ENCODE measurements at places on chromosomes 1 and 21.
A peak's percentile ranks its signal among the peaks of the same experiment; 100 is the strongest.

DNA sequence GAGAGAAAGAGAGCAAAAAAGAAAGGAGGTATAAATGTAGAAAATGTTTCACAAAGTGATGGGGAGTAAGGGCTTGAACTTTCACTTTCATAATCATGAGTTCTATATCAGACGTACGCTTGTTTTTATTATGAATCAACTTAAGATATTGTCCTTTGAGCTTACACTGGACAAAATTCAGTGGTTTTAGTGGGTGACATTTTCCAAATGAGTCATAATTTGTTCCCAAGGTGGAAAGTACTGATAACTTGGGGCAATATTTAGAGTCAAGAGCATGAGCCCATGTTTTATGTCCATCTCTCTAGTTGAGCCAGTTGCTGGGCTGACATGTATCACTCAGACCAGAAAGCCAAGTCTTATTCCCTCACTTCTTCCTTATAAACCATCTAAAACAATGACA lies 161.6 kb downstream of the CHRM3 start:
- DNase-seq: peak; percentile 27

- no peak for DNase-seq
Measured at GRCh38 chr1:66585002-66585401, 51.0 kb downstream of the SGIP1 start.

DNA sequence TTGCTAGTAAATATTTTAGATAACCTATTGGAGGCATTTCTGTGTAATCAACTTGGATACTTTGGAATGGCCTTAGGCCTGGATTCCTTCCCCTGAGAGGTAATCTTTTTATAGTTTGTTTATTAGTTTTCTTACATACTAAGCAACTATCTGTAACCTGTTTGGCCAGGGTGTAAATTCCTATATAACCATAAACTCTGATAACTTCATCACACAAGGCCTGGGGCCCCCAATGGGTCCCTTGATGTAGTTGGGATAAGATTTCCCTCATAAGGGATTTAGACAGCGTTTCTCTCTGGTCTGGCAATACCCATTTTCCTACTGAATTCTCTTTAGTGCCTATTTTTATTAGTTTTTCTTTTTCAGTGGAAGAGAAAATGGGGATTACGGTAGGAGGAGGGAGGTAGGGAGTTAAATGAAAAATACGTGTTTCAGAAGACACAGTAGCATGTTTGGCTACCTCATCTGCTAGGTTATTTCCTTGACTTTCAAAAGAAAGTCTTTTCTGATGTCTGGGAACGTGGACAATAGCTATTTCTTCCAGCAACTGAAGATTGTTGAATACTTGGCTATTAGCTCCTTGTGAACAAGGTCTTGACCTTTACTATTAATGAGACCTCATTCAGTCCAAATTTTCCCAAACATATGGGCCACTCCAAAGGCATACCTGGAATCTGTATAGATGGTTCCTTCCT lies 7.4 kb upstream of the AADACL3 start:
- DNase-seq: no peak

DNA sequence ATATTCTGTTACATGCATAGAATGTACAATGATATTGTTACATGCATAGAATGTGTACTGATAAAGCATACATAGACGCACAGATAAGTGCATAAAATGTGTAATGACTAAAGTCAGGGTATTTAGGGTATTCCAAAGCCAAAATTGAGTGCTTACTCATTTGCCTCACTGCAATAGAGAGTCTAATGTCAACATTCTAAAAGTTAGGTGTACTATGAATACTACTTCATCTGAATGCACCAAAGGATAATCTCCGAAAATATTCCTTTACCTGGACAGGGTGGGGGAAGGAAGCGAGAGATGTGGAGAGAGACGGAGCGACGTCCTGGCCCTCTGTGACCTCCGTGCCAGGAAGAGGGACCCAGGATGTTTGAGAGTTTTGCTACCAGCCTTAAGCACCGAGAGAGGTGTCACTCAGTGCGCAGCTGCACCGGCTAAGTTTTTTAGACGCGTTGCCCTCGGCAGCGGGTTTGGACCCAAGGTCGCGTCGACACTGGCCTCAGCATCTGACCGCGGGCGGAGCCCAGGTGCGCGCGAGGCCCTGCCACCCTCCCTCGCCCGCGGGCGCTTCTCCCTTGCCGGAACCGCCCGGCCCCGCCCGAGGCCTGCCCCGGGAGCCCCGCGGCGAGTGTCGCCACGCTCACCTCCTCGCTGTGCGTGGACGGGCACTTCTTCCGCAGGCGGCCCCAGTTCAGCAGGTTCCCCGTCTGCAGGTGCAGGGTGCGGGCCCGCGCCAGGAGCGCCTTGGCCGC lies 660 bp downstream of the GCLM start:
- peak; percentile 53 for DNase-seq

- DNase-seq: no peak
Measured at GRCh38 chr1:40495315-40495903, 13.2 kb upstream of the EXO5 start.

GRCh38 chr1:200302192-200302920 lies 107.5 kb downstream of the ZNF281 start:
- peak; percentile 49 for DNase-seq

DNA sequence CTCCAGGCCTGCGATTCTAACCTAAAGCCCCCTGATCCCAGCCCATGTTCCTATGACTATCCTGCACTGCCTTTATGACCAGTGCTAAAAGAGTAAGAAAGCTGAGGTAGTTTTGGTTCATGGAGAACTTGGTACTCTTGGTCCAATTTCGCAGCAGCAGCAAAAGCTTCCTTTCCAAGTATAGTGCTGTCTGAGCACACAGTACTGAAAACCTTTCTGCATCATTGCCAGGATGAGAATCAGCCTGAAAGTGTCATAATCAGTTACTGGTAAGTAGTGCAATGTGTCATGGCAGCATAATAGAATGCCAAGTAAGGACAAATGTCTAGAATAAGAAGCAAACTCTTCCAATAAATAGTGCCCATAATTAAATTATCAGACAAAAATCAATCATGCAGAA lies 889.6 kb upstream of the ADGRL4 start:
- no peak for DNase-seq

DNA sequence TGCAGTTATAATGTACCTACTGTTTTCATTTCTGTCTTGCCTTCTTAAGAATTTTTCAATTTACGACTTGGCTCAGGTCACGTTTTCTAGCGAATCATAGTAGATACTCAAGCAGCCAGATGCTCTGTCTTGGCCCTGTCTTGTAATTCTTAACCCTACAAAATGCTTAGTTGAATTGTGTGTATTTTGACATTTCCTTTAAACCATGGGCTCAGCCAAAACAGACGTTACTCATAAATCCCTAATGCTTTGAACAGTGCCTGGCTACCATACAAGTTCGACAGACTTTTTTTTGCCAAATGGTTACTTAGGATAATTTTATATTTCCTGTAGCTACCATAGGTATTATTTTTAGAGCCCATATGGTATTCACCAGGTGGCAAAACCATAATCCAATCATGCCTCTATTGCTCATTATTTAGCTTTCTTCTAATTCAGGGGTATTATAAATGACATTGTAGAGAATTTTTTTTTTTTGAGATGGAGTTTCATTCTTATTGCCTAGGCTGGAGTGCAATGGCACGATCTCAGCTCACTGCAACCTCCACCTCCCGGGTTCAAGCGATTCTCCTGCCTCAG lies 54.3 kb downstream of the KCNK1 start:
- no peak for DNase-seq

DNA sequence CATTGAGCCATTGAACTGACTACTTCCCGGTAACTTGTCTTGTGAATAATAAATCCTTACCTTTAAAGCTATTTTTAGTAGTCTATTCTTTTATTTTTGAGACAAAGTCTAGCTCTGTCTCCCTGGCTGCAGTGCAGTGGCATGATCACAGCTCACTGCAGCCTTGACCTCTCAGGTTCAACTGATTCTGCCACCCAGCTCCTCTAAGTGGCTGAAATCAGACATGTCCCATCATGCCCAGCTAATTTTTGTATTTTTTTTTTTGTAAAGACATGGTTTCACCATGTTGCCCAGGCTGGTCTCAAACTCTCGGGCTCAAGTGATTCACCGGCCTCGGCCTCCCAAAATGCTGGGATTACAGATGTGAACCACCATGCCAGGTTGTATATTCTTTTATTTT lies 59.3 kb upstream of the PTGS2 start:
- DNase-seq: no peak

DNA sequence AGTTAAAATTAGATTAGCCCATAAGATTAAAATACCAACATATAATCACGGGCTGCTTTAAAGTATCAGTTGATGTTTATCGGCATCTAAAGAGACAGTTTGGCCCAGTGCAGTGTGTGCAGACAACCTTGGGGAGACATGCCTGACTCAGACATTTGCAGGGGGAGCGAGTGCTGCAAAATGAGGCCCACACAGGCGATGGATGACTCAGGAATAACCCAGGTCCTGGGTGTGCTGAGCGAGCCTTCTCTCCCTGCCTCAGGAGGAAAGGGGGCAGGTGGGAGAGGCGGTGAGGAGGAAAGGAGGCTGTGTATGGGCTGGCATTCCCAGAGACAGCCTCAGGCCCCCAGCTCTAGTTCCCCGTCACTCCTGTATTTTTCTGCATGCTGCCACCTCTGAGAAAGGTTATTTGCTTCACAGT lies 9.0 kb downstream of the SLC9A1 start:
- DNase-seq: no peak

DNA sequence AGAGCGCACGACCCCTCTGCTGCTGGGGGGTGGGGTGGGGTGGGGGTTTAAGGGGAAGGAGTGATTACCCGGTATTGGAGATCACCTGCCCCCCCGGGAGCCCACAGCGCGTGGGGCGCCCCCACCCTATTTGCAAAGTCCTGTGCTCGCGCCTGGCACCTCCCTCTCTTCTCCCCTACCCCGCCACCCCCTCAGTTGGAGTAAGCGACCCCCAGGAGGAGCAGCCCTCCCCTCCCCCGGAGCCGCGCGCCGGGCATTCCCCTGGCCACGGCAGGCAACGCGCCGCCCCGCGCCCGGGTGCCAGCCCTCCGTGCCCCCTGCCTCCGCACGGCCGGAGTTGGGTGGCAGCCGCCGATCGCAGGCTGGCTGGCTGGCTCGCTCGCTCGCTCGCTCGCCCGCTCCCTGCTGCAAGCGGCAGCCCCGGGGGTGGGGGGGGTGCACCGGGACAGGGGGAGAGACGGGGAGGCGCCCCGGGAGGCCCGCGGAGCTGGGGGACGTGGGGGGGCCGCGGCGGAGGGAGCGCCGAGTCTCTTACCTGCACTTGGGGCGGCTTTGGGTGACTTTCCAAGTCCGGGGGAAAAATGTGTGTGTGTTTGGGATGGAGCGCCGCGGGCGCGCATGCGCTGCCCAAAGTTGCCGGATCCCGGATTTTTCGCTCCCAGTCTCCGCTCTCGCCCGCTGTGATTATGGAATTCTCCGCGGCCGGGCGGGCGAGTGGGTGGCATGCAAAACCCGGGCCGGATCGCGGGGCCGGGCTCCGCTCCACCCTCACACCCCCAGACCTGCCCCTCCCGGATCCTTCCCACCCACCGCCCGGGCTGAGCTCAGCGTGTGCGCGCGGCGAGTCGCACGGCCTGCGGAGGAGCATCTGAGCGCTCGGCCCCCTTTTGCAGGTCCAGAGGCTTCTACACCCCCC lies at the start of gene CASZ1:
TSS of gene CASZ1 (minus strand) at position 618 of the 916 bp plus-strand sequence. CDS start 102,757 bp downstream, outside the sequence.
- DNase-seq: no peak

GRCh38 chr1:3019007-3019515 lies 2.2 kb upstream of the ACTRT2 start:
- no peak for DNase-seq

GRCh38 chr1:87888446-87888845 lies 559.8 kb downstream of the LMO4 start:
- no peak for DNase-seq

- DNase-seq: no peak
Measured at GRCh38 chr1:222757646-222758268, 20.8 kb downstream of the FAM177B start.

GRCh38 chr1:36166938-36167905 lies 11.3 kb downstream of the MAP7D1 start:
- DNase-seq: no peak

DNA sequence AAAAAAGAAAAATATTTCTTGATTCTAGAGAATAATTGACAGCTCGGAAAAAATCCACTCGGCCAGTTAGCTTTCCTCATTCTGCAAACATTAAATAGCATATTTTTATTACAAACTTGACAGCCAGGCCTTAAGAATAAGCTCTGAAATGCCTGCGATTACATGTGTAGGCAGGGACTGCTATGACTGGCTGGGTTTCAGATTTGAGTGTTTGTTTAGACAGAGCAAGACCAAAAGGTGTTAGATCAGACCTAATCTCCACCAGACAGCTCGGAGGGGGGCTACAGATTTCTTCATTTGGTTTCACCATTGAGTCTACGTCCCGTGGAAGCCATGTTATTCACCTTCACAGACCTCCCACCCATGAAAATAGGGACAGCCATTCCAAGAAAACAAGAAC lies 192.1 kb upstream of the ADAMTS5 start:
- DNase-seq: no peak

DNA sequence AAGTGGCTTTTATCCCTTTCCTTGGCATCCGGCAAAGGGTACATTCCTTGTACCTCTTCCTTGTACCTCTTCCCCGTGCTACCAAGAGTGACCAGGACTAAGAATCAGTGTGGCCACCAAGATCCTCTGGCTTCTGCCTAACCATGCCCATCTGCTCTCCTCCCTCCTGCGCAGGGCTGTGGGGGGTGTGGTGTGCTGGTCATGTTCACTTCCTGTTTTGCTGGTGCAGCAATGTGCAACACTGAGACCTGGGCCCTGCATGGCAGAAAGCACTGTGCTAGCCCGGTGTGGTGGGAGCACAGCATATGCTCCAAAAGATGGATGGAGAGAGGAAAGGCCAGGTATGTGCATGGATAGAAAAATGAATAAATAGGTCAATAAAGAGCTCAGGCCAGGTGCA lies 33.3 kb upstream of the TENT5C start:
- no peak for DNase-seq

- no peak for DNase-seq
Measured at GRCh38 chr1:36834586-36834985, 199.7 kb downstream of the GRIK3 start.

DNA sequence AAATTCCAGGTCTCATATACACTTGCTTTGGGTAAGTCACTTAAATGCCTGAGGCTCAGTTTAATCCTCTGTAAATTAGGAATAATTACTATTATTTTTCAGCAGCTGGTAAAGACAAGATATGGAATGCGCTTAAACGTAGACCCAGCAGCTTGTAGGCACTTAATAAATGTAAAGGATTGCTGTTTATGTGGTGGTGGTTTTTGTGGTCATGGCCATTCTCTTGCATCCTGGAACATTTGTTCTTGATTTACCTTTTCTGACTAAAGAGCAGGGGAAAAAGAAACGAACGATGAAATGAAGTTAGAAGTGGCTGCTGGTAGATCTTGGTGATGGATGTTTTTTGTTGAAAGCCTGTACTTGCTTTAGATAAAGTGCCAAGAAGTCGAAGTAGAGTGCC lies 195.0 kb upstream of the FOXD3 start:
- no peak for DNase-seq

GRCh38 chr1:212952641-212952976 lies 2.3 kb downstream of the VASH2 start:
- DNase-seq: no peak
